Frontal cortex (tissue), 4 donors: ENCODE measurements at places on chromosomes 4 and X.
A peak's percentile ranks its signal among the peaks of the same experiment; 100 is the strongest.

- DNase-seq: no peak
Observed at GRCh38 chrX:82466994-82467393, 1041.1 kb upstream of the POU3F4 start.

- DNase-seq: no peak
Observed at GRCh38 chr4:77006753-77007353, 57.3 kb downstream of the SEPTIN11 start.

- no peak for DNase-seq
Observed at GRCh38 chr4:177187371-177187770, 122.3 kb upstream of the NEIL3 start.

DNA sequence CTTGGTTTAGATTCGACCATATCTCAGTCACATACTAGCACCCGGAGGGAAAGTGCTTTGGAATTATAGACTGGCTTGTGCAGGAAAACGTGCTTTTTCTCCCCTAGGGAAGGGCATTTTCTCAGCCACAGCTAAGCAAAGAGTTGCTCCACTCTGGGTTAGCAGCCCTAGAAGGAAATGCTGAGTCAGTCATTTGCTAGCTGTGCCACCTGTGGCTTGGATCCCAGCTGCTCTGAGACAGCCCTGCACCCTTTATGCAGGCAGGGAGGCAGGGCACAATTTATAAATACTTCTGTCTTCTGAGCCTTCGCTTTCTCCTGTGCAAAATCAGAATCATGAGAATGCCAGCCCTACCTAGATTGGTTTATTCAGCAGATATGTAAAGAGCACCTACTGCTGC, 1.3 kb upstream of the USP51 start:
- no peak for DNase-seq

DNA sequence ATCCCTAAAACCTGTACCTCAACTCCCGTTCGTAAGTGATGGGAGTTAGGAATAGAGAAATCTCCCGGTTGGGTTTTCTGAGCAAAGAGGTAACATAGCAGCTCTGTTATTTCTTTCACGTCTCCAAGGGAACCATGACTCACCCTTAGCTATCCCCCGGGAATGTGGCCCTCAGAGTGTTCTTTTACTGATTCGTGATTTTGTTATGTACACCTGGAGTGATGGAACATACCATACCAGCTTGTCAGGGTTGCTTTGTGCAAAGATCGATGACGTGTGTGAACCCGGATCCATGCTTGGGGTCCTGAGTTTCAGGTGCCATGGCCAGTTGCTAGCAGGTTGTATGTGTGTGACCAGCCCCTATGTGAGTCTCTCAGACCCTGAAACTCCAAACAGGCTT, 52.6 kb downstream of the HPRT1 start:
- no peak for DNase-seq

DNA sequence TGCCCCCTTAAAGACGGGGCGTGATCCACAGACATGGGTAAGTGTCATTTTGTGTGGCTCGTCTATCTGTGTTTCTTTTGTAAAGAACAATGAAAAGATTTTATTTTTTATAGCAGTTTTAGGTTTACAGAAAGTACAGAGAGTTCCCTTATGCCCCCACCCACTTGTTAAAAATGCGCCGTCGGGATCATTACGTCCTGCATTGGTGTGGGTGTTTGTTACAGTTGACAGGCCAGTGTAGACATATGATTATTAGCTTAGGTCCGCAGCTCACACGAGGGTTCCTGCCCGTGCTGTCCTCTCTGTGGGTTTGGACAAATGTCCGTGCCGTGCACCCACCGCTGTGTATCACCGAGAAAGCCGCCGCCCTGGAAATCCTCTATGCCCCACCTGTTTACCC, 50.5 kb downstream of the RGS12 start:
- no peak for DNase-seq

DNA sequence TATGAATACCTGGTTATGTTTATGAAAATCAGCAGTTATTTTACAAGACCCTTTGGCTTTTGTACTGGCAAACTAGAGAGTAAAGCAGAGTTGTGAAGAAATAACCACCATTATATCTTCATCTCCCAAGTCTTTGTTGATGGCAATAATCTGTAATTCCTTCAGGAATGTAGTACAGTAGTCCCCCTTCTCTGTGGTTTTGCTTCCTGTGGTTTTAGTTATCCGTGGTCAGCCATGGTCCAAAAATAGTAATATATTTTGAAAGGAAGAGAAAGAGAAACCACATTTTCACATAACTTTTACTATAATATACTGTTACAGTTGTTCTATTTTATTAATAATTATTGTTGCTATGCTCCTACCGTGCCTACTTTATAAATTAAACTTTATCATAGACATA, 27.8 kb downstream of the BANK1 start:
- no peak for DNase-seq

DNA sequence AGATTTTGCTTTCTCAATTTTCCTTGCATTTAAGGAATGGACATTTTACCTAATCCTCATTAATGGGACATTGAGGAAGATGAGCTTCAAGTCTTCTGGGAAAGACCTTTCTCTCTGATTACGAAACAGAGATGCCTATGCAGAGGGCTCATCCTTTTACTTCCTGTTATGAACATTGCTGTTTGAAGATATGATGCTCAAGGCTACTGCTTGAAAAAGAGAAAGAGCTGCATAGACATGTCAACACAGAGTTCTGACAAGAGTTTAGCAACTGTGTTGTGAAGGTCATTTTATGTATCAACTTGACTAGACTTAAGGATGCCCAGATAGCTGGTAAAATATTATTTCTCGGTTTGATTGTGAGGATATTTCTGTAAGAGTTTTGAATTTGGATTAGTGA, 13.8 kb upstream of the GNPDA2 start:
- DNase-seq: no peak

DNA sequence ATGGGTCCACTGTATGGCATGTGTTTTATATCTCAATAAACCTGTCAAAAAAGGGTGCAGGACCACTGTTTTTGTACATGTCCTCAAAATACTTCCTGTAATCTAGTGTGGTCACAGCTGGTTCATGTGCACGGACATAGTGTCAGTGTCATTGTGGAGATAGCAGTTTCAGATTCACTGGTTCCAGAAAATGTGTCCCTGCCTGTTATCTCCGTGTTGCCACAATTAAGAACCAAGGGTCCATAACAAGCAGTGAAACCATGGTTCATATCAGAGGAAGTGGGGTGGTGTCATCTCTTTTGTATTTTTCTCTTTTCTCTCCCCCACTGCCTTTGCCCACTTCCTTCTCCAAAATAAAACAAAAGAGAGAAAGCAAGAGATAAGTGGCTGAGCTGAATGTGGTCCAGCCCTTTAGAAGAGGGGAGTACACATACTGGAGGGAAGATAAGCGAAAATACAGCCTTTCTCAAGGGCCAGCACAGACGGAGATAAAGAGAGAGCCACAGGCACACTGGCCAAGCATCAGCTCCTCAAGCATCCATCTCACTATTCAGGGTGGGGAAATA, 51.2 kb downstream of the TBL1X start:
- DNase-seq: no peak

DNA sequence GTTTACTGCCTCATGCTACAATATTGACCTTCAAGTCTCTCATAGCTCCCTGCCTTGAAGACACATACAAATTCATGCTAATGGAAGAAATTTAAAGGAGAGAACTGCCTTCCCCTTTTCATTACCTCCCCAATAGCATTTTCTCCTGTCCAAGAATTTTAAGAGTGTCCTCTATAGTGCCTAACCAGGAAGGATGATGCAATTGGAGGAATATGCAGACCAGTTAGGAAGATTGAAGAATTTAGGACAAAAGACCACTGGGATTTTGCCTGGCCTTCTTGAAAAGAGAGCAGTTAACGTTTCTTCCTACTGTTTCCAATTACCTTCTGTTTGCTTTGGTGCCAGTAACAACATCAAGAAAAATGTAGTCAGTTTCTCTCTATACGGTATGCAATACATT, 443.9 kb downstream of the INPP4B start:
- no peak for DNase-seq

DNA sequence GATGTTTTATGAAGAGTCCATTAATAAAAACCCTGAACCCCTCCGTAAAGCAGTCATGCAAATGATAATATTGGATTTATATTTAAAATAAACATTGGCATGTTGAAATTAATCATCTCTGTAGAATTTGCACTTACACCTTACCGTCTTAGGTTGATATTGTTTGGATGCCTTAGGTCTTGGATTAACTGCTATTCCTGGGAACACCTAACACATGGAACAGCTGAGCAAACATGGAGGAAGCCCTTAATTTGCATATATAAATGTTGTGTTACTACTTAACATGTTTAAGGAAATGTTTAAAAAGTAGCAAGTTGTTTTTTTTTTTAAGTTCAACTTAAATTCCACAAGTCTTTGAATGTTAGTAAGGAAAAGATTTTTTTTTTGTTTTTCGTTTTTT, 62.5 kb downstream of the NSD2 start:
- DNase-seq: no peak

DNA sequence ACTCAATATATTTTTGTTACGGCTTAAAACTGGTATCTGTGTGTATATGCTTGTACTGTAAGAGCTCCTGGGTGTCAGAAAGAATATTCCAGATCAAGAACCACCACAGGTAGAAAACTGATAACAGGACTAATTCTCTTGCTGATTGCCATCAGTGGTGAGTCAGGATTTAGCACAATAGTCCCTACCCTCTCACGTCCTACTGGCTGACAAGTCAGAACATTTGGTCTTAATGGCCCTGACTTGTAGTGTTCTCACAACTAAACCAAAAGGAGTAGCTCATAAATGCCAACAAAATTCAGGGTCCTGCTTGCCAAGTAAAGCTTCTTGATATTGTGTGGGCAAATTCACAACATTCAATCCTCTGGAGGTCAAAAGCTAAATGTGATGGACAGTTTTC, 105.2 kb upstream of the MAB21L2 start:
- no peak for DNase-seq

GRCh38 chr4:178871476-178871875, 1429.2 kb upstream of the AGA start:
- no peak for DNase-seq

DNA sequence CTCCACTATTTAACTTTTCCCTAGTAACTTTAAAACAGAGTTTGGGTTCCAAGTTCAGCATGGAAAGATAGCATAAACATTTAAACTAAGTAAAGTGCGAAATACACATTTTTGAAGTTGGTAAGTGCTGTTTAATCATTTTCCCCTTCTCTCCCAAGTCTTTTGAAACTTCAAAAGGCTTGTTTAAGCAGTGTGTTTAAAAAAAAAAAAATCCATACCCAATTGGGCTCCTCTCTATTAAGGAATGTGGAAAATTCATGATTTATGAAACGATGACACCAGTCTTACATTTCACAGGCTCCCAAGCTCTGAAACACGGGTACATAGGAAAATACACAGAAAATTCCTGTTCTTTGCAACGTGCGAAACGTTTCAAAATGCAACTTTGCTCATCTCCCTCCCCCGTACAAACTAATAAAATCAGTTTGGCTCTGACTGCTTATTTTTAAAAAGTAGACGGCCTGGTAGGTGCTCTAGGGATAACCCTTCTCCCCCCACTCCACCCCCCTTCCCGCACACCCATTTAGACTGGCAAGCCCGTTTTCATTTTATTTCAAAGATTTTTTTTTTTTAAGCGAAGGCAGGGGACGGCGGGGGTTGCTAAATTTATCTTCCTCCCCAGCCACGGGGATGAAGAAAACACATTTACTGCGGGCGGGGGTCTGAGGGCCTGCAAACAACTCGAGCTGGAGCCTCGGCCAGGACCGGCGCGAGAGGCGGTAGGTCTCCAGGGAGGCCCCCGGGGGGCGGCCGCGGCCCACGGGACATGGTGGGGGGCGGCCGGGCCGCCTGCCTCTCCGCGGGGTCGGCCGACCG, 786 bp upstream of the ZFX start:
- peak; percentile 17 for DNase-seq

- DNase-seq: no peak
Observed at GRCh38 chr4:98352940-98353339, 91.8 kb downstream of the RAP1GDS1 start.

GRCh38 chr4:147938496-147938895, 206.6 kb downstream of the ARHGAP10 start:
- no peak for DNase-seq

GRCh38 chrX:67044029-67044653, 405.3 kb upstream of the EDA2R start:
- DNase-seq: no peak

GRCh38 chr4:176150356-176150682, 45.1 kb downstream of the SPATA4 start:
- DNase-seq: peak; percentile 2

- peak; percentile 56 for DNase-seq
Observed at GRCh38 chr4:22515145-22515887, 550 bp downstream of the ADGRA3 start.

DNA sequence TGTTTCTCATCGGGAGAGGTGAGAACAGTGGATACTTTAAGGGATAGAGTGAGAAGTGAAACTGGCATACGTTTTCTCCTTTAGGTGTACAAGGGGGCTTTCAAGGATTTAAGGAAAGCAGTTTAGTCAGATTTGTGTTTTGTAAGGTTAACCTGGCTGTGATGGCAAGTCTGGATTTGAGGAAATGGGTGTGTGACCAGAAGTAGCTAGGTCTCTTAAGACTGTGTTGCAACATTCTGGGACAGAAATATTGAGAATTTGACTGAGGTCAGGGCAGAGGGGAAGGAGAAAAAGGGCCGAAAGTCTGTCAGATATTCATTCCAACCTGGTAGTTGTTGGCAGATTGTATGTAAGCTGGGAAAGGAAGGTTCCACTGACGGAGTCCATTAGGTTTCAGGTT, 10.4 kb upstream of the GABRE start:
- no peak for DNase-seq

- no peak for DNase-seq
Observed at GRCh38 chr4:183789657-183790056, 115.5 kb upstream of the STOX2 start.

GRCh38 chrX:48972220-48973164, 848 bp upstream of the KCND1 start:
- DNase-seq: peak; percentile 39

DNA sequence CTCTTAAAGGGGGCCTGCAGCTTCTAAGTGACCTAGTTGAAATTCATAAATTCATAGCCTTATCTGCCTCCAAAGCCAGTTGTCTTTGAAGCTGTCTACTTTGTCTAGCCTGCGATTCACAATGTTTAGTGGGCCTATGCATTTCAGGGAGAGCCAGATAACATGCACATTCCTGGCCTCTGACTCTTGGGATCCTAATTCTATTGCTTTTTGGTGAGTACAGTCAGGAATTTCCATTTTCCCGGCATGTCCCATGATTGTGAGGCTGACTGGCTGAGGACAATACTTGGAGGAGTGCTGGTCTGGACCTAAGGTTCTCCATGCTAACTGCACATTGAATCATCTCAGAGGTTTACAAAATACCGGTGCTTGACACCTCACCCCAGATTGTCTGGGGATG, 155.0 kb downstream of the MSL3 start:
- DNase-seq: no peak

GRCh38 chr4:96315815-96316214, 475.9 kb downstream of the PDHA2 start:
- DNase-seq: no peak

DNA sequence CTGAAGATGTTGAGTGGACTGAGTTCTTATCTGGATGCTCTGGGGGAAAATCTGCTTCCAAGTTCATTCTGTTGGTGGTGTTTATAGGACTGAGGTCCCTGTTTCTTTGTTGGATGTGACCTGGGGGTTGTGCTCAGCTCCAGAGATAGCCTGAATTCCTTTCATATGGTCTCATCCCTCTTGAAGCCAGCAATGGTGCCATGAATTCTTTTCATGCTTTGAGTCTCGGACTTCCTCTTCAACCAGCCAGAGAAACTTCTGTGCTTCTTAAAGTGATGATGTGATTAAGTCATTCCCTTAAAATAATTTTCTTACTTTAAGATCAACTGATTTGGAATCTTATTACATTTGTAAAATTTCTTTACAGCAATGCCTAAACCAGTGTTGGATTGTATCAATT, 233.8 kb upstream of the UGT8 start:
- no peak for DNase-seq
